ENCODE measurements at places on chromosomes 4 and X.

- no peak for DNase-seq
Measured at GRCh38 chr4:105060628-105061027, 86.0 kb upstream of the TET2 start.

DNA sequence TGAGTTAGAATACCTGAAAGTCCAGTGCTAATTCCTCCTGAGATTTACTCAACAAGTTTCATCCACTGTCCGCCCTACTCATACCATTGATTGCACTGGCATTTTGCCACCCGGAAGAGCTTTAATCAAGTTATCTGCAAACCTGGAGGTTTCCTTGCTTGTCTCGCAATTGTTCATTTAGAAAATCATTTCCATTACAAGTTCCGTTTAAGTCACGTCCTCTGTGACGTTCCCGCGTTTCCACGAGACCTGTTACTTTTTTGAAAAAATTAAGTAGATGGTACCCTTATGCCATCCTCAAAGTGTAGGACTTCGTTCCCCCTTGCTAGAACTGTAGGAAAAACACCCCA lies 761 bp upstream of the FRYL start:
- no peak for DNase-seq

DNA sequence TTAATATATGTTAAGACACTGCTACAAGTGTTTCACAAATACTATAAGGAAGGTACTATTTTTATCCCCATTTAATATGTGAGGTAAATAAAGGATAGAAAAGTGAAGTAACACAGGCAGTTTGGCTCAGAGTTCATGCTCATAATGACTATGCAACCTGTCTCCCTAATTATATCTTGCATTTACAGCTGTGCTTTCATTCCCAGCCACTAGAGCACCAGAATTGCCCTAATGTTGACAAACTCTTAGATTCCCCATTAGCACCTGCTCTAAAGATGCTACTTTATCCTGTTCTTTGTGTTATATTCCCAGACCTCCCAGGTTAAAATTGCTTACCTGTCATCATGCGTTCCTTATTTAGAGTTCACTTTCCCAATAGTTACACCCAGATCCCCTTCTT lies 833.6 kb downstream of the CCSER1 start:
- no peak for DNase-seq

DNA sequence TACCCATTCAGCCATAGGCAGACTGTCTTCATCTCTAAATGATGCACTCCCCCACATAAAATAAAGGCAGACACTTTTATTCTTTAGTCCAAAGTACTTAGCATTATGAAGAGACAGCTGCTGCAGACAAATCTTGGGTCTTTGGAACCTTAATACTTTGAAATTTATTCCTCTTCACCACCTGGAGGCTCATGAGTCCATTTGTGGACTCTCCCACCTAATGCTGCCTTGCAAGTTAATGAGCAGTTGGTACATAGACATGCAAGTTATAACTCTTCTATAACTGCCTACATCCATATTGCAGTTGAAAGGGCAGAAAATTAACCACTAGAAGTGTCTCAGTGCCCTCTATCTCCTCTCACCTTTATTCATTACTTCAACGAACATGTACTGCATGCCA lies 118.6 kb upstream of the CPEB2 start:
- no peak for DNase-seq
